ENCODE measurements at places on chromosomes 16 and 17.

DNA sequence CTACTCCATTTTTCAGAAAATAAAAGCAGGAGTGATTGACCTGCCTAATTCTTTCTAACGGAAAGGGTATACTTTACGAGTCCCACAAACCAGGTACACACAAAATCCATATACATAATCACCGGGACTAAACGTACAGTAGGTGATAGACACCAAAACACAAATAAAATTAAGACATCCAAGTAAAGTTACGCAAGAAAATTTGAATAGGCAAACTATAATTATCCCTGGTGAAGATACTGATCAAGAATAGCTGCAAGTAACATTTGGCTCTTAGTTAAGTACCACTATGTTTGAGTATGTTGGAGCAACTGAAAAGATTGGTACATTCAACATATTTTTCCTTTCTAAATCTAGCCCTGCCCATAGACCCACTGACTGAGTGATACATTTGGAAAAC is 1.7 kb downstream of the HELZ start:
- no peak for DNase-seq

GRCh38 chr16:89815639-89816348 is 653 bp downstream of the FANCA start:
- no peak for DNase-seq

DNA sequence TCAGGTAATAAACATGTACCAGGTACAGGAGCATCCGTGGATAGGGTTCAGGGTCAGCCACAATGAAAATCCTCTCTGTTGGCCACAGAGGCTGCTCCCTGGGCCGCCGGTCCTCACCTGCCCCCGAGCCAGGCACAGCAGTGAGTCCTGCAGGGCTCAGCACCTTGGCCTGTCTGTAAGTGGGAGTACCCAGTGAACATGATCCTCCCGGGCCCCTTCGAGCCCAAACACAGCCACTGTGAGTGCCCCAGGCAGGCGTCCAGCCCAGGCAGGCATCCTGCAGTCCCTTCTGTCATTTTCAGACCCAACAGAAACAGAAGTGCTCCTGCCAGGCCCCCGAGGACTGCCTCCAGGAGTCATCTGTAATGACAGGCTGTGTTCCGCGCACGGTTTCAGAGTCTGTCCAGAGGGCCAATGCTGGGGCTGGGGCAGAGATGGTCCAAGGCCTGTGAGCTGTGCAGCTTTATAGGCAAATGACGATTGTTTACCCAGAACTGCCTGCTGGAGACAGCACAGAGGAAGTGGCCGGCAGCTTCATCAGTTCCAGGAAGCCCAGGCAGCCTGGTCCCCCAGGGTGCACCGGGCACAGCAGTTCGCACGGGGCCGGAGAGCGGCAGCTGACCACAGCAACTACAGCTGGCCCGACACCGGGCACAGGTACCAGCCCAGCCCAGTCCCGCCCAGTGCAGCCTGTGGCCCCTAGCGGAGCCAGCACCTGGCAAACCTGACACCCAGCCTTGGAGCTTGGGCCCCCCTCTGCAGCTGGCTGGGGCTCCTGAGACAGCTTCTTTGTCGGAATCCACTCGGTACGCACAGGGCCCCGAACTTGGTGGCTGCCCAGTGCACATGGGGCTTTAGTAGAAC is 13.2 kb downstream of the SLC7A5 start:
- DNase-seq, result no peak

DNA sequence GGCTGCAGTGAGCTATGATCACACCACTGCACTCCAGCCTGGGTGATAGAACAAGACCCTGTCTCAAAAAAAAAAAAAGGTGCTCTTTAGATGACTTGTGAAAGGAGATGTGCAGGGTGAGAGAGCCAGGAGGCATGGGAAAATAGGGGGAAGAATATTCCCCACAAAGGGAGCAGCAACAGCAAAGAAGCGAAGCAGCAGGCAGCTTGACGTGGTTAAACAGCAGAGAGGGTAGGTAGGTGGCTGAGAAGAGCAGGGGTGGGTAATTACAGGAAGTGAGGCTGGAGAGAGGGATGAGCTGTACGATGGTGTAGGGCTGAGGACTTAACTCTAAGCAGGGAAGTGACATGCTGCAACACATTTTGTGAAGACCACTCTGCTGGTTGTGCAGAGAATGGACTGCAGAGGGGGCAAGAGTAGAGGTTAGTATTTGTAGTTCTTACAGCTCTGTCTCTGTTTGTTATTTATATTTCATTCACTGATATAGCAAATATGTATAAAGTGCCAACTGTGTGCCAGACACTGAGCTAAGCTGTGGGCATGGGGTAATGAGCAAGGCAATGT is 1.6 kb downstream of the HEATR3 start:
- peak; percentile 24 for DNase-seq

- DNase-seq, result no peak
These were observed 203.1 kb upstream of the SOX9 start for GRCh38 chr17:71917715-71918114.

GRCh38 chr16:69942099-69942491 is 9.0 kb upstream of the CLEC18A start:
- DNase-seq, result no peak

DNA sequence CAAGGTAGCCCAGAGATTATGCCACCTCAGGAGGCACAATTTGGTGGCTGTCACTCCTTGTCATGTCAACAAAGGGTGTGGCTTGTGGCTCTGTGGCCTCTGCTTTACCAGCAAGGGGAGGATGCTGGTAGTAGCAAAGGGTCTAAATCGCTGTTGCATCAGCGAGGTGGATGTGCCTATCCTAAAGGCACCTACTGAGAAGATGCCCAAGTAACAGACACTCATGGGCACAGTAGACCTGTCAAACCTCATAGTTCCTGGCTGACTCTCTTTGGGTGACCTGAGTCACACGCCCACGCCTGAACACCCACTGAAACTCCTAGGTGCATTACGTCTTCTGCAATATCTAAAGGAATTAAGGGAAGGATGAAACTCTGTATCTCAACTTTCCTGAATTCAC is 139.5 kb downstream of the PRKCB start:
- DNase-seq, result no peak

DNA sequence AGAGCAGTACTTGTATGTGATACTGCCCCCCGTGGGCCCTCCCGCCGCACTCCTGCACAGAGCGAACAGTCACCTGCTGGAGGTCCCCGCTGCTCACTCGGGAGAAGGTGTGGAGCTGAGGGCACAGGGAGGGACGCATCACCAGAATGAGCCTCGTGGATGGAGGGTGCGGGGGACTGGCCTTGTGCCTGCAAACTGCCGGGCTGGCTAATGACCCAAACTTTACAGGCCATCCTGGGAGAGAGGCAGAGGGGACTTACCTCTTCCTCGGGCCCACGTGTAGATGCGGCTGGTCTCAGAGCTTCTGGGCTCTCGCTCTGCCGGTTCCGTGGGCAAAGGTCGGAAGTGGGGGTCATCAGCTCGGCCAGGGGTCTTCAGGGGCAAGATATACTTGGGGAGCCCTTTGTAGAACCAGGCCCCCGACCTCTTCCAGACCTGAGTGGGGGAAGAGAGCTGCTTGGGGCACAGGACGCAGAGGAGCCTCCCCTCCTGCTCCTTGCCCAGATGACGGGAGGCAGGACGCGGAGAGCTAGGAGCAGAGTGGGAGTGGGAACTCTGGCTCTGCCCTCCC is 65.5 kb upstream of the DOC2B start:
- no peak for DNase-seq

DNA sequence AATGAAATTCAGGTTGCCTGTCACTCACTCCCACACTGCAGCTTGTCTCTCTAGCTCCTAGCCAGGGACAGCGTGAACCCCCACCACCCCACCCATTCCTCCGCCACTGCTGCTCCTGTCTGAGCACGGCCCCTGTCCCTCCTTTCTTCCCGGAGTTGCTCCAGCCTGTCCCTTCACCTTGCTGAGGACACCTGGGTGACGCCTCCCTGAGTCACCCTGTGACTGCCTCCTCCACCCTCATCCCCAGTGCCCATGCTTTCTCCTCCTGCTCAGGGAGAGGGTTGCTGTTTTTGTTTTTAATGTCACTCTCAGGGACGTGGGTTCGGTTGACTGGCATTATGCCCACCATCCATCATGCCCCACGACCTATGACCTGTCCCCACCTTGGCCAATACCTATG is 25.8 kb upstream of the NAT9 start:
- no peak for DNase-seq

DNA sequence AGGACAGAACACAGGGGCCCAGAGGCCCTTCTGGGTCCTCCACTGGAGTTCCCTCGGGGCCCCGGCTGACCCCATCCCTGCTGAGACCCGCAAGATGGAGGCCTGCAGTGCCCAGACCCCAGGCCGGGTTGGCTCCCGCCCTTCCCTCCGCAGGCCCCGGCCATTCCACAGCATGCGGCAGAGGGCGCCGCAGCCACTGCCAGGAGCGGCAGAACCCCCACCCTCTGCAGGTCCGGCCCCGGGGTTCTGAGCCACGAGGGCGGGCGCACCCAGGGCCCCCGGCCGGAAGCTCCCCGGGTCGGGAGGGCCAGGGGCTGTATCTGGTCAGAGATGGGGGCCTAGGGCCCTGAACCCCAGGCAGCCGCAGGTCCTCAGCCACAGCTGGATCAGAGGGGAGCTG is 2.4 kb upstream of the PERCC1 start:
- DNase-seq, result no peak

GRCh38 chr16:74740795-74741304 is 33.8 kb downstream of the FA2H start:
- DNase-seq, result no peak

GRCh38 chr17:55186937-55187770 is 77.6 kb upstream of the HLF start:
- no peak for DNase-seq

DNA sequence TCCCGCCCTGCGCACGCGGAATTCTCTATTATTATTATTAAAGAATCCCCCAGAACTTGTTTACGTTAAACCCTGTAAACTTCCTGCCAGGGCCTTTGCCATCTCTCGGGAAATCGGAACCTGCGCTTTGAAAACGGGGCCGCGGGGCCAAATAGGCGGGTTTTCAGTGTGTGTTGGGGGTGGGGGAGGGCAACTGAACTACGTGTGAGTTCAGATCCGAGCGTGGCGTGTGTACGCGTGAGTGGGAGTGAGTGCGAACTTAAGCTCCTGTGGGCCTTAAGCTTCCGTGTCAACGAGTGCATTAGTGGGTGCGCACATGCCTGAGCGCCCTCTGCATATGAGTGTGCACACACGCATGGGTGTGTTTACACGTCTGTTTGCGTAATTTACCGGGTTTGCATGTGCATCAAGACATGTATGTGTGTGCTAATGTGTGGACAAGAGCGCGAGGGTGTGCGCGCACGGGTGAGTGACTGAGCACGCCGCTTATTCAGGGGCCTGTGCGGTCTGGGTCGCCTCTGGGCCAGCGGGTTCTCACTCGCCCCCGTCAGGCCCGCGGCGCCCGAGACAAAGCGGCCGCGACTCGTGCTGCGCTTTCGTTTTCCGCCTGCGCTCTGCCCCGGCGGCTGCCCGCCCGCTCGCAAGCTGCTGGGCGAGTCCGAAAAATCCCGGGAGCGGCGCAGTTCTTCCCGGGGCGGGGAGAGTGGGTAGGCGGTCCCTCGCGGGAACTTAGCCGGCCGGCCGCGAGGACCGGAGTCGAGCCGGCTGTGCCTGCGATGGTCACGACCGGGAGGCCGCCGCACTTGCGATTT is 1.2 kb upstream of the FOXF1 start:
- no peak for DNase-seq

GRCh38 chr16:87608400-87608985 is 6.2 kb downstream of the JPH3 start:
- peak; percentile 64 for DNase-seq

DNA sequence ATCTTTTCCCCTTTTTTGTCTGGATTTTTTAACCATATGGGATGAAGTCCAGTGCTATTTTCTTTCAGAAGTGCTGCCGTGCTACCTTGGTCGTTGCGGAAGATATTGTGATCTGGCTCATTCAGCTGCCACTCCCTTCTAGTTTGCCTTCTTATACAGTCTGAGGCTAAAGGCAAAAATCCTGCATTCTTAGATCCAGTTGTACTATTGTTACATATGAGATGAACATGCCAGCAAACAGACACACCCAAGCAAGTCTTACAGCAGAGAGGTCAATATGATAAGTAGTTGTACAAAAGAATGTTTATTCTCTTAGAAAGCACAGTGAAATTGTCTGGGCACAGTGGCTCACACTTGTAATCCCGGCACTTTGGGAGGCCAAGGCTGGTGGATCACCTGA is 108.0 kb upstream of the COX10 start:
- no peak for DNase-seq

GRCh38 chr17:65657251-65657828 is 95.9 kb upstream of the AXIN2 start:
- DNase-seq, result no peak

DNA sequence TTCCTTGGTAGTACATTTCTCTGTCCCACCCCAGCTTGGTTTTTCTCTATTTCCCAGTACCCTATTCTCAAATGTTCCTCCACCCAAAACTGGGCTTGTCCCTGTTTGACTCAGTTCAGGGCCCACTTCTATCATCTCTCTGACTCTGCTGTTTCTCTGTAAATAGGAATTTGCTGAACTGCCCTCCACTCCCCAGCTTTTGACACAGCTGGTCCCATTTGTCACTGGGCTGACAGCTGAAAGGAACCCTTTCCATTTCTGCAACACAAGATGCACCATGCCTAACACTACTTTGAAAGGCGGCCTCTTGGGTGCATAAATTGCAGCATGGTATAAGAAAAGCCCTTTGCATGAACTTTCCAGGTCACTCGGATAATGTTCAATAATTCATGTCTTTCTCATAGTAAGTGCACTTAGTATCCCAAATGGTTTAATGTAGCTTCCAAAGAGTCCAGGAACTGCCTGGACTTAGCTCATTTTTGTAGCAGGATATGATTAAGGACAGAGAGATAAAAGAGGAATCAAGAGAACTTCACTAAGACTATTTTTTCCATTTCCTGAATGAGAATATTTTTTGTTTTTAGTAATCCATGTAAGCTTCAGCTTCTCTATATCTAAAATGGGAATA is 256.7 kb downstream of the CDH11 start:
- peak; percentile 36 for DNase-seq

GRCh38 chr17:82098939-82099763 is 1.1 kb upstream of the FASN start:
- DNase-seq, result no peak

- no peak for DNase-seq
These were observed 608 bp downstream of the RBFOX1 start for GRCh38 chr16:7333180-7333725.

- DNase-seq, result no peak
These were observed 20.7 kb downstream of the SLC47A1 start for GRCh38 chr17:19554393-19554792.

DNA sequence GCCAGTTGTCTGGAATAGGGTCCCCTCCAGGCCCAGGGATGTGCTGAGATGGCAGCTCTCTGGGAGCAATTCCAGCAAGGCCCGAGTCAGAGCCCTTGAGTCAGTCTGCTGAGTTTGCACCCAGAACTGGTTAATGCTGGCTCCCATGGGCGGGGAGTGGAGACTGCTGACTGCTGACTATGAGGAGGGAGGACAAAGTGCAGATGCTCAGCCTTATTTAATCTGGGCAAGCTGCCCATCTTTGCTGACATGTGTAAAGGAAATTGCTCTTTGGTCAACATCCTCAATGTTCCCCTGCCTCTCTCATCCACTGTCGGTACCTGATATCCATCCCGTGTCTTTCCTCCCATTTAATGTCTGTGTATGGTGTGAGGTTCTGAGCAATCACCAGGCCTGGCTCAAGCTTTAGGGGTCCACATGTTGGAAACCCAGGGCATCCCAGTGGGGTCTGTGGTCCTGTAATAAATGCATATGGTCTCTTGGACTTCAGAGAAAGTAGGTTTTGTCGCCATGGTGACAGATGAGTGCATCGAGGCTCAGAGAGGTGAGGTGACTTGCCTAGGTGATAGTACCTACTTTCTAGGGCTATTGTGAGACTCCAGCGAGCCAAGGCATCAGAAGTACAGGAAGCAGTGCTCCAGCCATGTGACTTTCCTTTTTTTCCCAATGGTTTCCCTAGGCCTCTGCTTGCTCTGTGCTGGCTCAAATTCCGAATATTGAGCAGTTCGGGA is 20.0 kb upstream of the RNF135 start:
- peak; percentile 46 for DNase-seq

- no peak for DNase-seq
These were observed 21.6 kb upstream of the ADCY7 start for GRCh38 chr16:50244504-50245416.
